ENCODE measurements at places on chromosomes 16 and 17.
A peak's percentile ranks its signal among the peaks of the same experiment; 100 is the strongest.

DNA sequence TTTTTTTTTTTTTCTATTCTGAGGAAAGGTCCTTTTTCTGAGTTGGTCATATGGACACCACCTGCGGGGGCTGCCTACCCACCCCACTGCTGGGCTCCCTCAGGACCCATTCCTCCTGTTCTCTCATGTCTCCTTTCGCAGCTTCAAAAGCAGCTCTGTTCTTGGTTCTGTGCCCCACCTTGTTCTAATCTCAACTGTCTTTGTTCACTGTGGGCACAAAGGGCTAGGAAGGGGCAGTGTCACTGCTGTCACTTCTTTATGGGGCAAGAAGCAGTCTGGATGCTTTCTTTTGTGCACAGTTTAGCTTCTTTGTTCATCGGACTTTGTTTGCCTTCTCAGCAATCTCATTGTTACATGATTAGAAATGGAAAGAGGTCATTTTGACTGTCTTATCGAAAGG is 7.1 kb downstream of the GOSR2 start:
- DNase-seq, result no peak

DNA sequence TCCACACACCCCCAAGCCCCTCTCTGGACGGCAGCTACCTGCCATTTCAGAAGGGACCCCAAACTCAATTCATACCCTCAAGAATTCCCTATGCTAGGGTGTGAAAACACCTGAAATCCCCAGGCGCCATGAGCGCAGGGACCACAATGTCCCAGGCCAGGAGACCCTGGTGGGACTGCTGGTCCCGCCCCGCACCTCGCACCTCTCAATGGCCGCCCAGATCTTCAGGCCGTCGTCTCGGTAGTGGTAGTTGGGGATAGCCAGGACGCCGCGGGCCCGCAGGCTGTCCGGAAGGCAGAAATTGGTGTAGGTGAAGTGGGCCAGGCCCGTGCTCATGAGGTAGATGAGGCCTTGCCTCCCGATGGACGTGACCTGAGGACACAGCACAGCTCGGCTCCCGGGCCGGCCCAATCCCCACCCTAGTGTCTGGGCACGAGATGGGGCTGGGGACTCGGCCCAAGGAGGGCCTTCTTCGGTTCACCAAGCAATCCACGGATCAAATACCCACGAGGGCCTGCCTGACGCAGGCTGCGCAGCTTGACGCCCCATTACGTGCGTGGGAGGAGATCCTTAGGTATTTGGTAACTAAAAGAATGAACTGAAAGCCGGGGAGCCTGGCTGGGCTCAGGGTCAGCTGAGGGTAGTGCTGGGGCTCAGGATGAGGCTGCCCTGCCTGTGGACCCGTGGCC is 9.2 kb downstream of the ALOXE3 start:
- no peak for DNase-seq

DNA sequence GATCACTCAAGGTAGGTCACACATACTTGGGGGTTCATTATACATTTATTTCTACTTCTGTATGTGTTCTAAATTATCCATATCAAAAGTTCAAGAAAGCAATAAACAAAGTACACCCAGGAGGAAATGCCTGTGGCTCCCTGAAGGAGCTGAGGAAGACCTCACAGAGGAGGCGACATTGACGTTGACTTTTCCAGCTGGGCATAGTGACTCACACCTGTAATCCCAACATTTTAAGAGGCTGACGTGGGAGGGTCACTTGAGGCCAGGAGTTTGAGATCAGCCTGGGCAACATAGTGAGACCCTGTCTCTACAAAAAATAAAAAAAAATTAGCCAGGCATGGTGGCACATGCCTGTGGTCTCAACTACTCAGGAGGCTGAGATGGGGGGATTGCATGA is 16.3 kb downstream of the ITGAD start:
- no peak for DNase-seq

DNA sequence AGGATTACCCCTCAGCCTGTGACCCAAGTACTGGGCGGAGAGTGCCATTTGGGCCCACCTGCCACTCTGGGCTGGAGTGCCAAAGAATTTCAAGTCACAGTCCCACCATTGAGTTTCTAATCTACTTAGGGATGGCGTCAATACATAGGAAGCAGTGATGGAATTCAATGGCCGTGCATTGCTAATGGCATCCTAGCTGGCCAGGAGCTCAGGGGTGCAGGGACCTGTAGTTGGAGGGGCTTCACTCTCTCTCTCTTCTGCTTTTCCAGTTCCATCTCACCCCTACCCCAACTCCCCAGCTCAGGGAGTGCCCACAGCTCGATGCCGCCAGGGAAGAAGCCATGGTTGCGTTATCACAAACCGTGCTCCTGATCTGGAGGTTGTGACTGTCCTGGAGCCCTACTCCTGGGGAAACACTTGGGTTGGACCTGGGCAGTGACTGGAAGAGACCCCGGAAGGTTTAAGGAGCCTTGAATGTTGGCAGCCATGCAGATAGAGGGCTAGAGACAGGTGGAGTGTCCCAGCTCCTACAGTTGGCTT is 2.4 kb downstream of the MMP15 start:
- DNase-seq, result no peak

GRCh38 chr17:238964-239259 is 57.5 kb upstream of the DOC2B start:
- DNase-seq, result no peak

- DNase-seq, result no peak
Measured at GRCh38 chr16:55899857-55900256, 24.7 kb upstream of the CES5A start.

GRCh38 chr17:39090400-39090799 is 61.0 kb downstream of the PLXDC1 start:
- no peak for DNase-seq

- DNase-seq, result no peak
Measured at GRCh38 chr17:44155488-44155887, 13.8 kb downstream of the HROB start.

GRCh38 chr17:29147682-29148081 is 32.5 kb downstream of the MYO18A start:
- DNase-seq, result no peak

DNA sequence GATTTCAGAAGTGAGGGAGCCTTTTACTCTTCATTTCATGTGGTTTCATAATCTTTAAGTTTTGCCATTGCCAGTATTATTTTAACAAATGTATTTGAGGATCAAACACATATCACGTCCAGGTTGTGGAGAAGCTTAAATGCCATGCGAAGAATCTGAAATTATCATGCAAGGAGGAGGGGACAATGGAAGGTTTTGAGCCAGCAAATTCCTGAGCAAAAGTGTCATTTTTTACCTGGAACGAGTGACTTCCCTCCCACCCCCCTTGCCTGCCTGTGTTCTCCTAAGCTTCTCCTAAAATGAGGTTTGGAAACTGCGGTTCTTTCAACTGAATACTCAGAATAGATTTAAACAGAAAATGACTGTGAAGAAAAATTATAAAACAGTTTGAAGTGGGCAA is 77.6 kb downstream of the C16orf95 start:
- no peak for DNase-seq

DNA sequence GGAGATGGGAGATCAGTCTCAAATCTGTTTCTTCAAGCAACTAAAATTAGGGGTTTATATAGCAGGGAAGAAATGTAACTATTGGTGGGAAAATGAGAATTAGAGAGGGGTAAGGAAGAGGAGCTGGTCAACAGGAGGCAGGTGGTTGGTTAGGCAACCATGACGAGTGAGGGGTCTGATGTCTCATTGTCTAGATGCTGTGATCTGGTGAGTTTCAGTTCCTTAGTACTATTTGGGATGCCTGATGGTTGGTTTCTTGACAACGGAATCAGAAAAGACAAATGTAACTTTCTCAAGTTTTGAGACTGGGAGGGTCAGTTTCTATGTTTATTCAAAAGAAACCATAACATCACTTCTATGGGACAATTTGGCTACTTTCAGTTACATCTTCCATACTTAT is 415.3 kb upstream of the C16orf82 start:
- no peak for DNase-seq

GRCh38 chr17:976312-976711 is 3.3 kb downstream of the NXN start:
- no peak for DNase-seq

DNA sequence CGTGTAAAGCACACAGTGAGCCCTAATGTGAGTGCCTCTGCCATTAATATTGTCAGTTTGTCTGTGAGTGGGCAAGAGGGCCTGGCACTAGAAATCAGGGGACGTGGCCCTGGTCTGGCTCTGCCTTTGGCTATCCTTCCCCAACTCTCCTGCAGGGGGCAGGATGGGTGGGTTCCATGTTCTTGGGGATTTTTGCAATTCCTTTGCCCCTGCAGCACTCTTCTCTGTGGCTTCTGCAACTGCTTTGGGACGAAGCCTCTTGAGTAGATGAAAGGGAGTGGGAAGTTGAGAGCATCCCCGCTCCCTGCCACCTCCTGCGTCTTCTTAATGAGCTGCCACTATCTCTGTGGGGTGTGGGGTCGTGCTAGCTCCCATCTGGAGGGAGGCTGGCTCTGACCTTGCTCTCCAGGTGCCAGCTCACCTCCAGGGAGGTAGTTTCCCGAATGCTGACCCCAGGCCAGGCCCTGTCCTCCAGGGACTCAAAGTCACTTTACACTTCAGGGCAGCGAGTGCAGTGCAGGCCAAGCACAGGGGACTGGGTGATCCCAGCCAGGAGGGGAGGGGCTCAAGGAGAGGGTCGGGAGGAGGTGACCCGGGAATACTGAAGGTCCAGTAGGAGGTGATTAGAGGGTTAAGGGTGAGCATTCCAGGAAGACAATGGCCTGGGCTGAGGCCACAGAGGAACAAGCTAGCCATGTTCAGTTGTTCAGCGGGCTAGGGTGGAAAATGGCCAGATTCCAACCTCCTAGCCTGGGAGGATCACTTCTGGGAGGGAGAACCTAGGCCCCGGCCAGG is 121.0 kb upstream of the NLRP1 start:
- no peak for DNase-seq

DNA sequence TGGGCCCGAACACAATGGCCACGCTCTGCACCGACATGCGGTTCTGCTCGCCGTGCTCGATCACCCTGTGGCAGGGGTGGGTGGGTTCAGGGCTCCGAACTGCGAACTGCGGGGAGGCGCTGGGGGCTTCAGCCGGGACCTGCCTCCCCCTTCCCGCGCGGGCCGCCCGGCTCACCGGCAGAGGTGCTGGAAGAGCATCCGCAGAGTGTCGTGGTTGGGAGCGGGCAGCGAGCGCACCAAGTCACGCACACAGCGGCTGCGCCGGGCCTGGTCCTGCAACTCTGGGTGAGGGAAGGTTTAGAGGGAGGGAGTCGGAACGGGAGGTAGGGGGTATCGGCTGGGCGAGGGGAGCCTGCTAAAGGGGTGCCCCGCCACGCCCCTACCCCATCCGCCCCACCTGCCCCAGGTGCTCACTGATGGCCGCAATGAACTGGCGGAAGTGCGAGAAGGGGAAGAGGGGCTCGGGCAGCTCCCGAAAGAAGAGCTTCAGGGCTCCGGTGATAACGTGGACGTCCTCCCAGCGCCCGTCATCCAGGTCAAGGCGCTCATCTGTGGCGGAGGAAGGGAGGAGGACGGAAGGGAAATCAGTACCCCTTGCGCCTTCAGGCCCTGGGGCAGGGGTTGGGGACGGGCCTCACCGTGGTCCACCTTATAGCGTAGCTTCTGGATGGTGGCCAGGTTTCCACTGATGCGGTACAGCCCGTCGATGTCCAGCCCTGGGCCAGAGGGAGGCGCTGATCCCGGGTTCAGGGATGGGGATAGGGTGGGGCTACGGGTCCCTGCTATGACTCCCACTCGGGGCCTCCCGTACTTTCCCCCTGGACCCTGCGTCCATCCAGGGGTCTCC is 36.9 kb downstream of the ARHGAP27 start:
- no peak for DNase-seq

DNA sequence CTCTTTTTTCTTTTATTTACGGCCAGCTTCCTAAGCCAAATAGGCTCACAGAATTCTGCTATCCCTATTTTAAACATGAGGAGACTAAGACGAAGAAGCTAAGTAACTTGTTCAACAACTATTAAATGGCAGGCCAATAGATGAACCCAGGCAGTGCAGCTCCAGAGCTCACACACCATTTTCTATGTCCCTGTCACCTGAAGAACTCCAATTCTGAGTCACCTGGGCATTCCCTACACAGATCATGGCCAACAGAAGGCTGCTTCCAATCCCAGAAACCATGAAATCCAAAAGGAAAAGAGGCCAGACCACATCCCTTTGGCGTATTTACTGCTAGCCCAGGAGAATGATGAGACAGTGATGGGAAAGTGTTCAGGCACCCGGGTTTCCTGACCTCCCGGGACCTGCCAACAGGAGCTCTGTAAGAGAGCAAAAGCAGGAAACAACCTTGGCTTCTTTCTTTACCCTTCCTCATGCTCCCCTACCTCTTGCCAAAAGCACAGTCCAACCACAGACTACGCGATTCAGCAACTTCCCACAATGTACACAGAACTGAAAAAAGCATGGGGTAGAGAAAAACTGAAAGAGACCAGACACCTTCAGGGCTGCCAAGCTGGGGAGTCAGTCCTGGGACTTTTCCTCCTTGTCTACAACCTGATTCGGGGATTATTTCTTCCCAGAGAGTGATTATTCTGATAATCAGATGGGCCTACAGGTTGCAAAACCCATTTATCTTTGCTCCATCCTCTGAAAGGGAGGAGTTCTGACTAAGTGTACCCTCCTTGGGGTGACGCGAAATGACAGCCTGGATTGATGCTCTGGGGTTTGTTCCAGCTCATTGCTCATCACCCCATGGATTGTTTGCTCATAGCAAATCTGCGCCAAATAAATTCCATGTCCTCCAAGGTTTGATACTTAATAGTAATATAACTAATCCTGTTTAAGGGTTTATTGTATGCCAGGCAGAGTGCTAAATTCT is 47.8 kb upstream of the HAS3 start:
- no peak for DNase-seq

- DNase-seq, result peak; percentile 18
Measured at GRCh38 chr16:56298948-56299596, 107.8 kb downstream of the GNAO1 start.

DNA sequence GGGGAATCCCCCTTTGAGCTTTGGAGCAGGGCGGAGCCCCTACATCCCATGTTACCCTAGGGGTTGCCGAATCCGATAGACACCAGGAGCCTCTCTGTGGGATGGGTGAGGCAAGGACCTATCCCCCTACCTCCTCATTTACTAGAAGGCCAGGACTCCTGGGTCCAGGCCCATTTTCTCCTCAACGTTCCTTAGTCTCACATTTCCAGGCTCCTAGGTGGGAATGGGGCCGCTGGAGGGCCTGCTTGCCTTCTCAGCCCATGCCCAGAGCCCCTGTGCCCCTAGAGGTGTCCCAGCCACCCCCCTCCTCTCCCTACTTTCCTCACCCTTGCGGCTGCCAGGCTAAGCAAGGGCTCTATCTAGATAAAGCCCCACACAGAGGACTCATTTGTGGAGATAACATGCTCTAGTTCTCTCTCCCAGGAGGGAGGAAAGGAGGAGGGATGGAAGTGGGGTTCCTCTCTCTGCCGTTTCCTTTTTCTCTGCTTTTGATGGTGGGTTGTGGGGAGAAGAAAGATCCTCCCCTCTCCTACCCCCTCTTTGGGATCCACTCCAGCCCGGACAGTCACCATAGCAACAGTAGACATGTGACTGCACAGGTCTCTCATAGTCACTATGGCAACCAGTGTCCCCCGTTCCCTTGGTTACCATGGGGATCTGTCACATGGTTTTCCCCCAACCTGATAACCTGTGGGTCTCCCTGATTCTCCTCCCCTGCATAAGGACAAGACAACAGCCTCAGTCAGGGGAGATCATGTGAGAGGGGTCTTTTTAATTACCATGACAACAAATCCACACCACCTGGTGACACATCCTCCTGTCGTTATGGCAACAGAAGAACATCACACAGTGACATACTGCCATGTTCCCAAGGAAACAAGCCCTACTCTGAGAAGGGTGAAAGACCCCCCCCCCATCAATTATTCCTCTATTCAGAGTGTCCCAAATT is 5.2 kb downstream of the CACNA1G start:
- no peak for DNase-seq

GRCh38 chr16:77548151-77548550 is 113.3 kb upstream of the ADAMTS18 start:
- DNase-seq, result no peak

- DNase-seq, result peak; percentile 37
Measured at GRCh38 chr16:23509782-23510163, 521 bp downstream of the GGA2 start.
